ENCODE measurements at places on chromosomes 2 and 18. TPM values are rescaled to one million over a fixed set of nuclear protein-coding genes. Genes with fewer than 3 reads are reported as not detected.

Gene TNFAIP6
- polyA plus RNA-seq = 6.7 TPM

Gene OSR1
- polyA plus RNA-seq = not detected

Gene CABLES1
- 2.6 TPM for polyA plus RNA-seq

GRCh38 chr2:48277153-48277552 lies 252.8 kb upstream of the STON1 start:
- peaks cover 11% of the 10 kb centered on the region for H3K4me1 ChIP-seq
- no peaks in the 10 kb centered on the region for H3K27me3 ChIP-seq
- no peak overlapping the region for H3K27ac ChIP-seq
- H3K36me3 ChIP-seq = no peaks in the 10 kb centered on the region
- no peak overlapping the region for H3K4me3 ChIP-seq
- DNase-seq = no peak

DNA sequence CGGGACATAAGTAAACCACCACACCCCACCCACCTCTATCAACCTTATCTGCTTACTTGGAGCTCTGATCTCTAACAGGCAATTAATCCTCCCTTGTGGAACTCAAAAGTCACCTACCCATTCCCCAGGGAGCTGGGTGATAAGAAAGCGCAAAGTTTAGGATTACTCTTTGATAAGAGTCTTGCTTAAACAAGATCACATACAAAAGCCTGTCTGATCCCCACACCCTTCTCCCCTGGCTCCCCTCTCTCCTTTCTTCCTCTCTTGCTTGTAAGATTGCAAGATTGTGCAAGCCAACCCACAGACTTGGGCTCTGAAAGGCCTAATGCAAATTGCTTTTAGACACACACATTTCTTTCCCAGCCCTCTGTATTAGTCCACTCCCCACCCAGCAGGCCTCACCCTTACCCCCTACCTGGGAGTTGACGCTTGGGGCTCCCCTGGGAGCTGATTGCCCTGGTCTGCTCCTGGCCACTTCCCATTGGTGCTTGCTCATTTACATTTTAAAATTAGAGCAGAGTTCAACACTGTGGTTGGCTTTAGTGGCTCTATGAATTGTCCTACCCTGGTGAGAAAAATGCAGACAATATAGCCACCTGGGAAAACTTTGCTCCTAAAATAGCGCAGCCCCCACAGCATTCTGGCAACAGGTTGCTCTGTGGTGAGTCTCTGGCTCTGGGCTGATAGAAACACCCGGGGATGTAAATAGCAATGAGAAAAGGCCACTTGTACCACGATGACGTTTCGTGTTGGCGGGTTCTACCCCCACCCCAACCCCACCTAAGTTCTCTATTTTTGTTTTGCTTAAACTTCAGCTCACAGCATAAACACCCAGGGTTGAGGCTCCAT lies 92.8 kb upstream of the MSH2 start:
- H3K36me3 ChIP-seq = no peaks in the 10 kb centered on the region
- no peak overlapping the region for H3K27ac ChIP-seq
- DNase-seq = peak; percentile 15
- no peak overlapping the region for H3K4me3 ChIP-seq

DNA sequence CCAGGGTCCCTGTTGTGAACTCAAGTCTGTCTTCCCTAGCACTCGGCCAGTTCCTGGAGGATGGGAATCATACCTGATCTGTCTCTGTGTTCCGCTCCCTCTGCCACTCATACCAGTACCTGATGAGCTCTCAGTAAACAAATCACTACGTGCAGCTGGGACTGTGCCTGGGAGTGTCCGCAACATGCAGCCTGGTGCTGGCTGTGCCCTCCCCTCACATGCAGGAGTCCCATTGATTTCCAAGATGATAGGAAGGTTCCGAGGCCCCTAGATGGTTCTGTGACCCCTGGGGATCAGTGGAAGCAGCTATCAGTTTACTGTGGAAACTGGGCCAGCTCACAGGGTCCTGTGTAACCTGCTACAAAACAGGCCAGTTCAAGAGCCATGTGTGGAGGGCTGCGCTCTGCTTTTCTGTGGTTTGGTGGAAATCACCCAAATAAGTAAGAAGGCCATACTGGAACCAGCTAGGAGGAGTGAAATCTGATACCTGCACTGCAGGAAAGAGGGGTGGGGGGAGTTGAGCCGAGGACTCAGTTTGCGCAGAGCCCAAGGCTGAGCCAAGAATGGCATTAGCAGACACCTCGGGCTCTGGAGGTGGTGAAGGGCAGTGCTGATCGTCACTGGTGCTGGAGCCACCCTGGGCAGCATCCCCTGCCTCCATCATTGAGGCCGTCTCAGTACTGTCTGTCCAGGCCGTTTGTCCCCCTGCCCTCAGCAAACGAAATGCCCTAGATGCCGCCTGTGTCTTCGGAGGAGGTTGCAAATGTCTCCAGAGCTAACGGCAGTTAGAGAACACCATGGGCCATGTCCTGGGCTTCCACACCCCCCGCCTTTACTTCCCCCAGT lies 93.3 kb downstream of the KLHL29 start:
- H3K4me3 ChIP-seq = no peak overlapping the region
- H3K4me1 ChIP-seq = peaks cover 28% of the 10 kb centered on the region
- DNase-seq = peak; percentile 62
- no peak overlapping the region for H3K27ac ChIP-seq
- no peaks in the 10 kb centered on the region for H3K36me3 ChIP-seq

Gene LRATD1
- polyA plus RNA-seq = 1.8 TPM

Gene TP53I3
- 27.8 TPM for polyA plus RNA-seq

- no peak for DNase-seq
- H3K27ac ChIP-seq = no peak overlapping the region
- no peak overlapping the region for H3K4me3 ChIP-seq
- H3K36me3 ChIP-seq = peaks cover 88% of the 10 kb centered on the region
Observed at GRCh38 chr2:233841183-233841582, 13.2 kb downstream of the HJURP start.

GRCh38 chr2:229703909-229704630 lies 10.3 kb downstream of the DNER start:
- peaks cover 6% of the 10 kb centered on the region for H3K4me1 ChIP-seq
- no peaks in the 10 kb centered on the region for H3K36me3 ChIP-seq
- H3K27ac ChIP-seq = no peak overlapping the region
- no peak overlapping the region for H3K4me3 ChIP-seq
- DNase-seq = no peak

All from GM23338 (cell line).